Effector memory CD4-positive, alpha-beta T cell (primary cell): ENCODE measurements at places on chromosomes 7 and 10.

GRCh38 chr7:120412139-120413050, 139.4 kb downstream of the KCND2 start:
- no peak for DNase-seq

- no peak for DNase-seq
Observed at GRCh38 chr10:119029613-119030420, at the start of gene NANOS1. Gene NANOS1 (plus strand): TSS chr10:119029714. CDS start chr10:119029802, 88 bp downstream.

DNA sequence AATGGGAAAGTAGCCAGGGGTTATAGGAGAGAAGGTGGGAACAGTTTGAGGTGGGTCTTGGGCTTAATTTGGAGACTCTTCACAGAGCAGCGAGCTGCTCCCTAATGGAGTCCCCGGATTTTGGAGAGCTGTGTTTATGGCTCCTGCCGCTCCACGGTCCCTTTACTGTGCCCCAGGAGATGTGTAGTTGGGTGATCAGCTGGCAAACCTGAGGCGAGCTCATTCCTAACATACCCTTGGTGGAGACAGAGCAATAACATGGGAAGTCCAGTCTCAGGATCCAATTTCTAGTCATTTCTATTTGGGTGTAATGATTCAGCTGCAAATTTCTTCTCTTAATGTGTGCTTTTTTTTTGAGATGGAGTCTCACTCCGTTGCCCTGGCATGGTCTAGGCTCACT, 1.5 kb downstream of the GARIN1A start:
- no peak for DNase-seq

GRCh38 chr10:6274484-6274883, 71.8 kb downstream of the PFKFB3 start:
- DNase-seq, result no peak

- DNase-seq, result peak; percentile 71
Observed at GRCh38 chr7:151008511-151009323, 15.6 kb downstream of the ATG9B start.

DNA sequence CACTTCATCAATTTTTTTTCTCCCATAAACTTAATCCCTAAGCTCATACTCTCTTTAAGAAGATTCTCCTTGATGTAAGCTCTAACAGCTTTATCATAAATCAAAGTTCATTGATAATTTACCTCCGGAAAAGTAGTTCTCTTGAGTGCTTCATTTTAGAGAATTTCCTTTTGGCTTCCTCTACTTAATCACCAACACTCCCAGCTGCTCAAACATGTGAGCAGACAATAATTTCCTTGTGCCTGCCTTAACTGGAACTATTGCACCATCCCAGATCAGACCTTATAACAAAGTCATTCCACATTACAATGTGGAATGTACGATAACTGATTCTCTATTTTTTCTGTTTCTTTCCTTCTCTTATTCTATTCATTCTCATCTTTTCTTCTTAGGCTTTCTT, 5.9 kb downstream of the FEZF1 start:
- DNase-seq, result no peak

DNA sequence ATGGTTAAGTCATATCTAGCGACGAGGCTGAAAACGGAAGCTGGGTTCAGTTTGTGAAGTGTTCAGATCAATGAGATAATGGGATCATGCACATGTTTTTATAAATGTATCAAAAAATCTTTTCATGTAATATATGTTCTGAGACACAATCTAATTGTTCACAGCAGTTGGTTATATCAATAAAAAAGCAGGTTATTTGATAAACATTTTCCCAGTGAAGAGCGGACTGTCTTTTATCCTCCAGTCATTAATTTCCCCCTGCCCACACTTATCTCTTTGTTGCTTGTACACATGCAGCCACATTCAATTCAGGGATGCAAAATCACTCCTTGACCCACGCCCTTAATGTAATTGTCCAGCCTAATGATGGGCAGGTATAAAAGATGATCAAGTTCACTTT, 563.1 kb downstream of the INHBA start:
- DNase-seq, result no peak

DNA sequence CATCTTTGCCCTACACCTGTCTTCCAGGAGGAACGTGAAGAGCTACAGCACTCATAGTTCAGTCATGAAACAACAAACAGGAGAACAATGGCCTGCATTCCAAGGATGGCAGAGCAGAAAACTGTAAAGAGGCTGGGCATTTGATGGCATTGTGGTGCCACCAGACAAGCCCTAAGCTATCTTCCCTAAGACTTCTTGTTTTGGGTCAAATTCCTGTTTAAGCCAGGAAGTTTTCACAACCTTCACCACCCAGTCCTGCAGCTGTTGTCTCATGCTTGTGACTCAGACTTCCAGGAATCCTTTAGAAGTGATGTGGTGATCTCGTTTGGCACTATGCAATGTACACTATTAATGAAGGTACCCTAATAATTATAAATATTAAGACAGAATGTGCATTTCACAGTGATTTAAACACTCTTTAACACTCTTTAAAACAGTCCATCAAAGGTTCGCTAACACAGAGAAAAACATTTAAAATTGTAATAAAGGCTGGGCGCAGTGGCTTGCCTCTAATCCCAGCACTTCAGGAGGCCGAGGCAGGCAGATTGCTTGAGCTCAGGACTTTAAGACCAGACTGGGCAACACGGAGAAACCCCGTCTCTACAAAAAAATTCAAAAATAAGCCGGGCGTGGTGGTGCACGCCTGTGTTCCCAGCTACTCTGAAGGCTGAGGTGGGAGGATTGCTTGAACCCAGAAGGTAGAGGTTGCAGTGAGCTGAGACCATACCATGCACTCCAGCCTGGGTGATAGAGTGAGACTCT, 2.7 kb upstream of the HERPUD2 start:
- no peak for DNase-seq

- no peak for DNase-seq
Observed at GRCh38 chr10:30490289-30491000, 56.5 kb downstream of the MAP3K8 start.

GRCh38 chr10:84196941-84197340, 2.6 kb downstream of the CDHR1 start:
- no peak for DNase-seq

DNA sequence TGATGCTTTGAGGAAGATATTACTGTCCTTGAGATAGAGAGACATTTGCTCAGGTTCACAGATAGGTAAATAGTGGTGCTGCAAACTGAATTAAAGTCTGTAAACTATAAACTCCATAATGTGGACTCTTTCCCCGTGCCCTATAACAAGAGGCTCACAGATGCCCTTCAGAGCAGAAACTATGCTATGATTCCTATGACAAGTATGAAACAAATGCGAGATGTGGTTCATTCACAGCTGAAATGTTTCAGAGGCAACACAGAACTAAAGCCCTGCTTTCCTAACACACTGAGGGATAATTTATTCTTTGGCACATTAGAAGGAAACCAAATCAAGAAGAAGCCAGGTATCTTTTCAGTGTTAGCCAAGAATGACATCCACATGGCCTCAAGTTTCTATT, 13.4 kb downstream of the CHUK start:
- no peak for DNase-seq

DNA sequence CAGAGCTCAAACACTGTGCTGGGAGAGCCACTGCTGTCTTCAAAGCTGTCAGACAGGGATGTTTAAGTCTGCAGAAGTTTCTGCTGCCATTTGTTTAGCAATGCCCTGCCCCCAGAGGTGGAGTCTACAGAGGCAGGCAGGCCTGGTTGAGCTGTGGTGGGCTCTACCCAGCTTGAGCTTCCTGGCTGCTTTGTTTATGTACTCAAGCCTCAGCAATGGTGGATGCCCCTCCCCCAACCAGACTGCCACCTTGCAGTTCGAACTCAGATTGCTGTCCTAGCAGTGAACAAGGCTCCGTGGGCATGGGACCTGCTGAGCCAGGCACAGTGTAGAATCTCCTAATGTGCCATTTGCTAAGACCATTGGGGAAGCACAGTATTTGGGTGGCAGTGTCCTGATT, 4.6 kb upstream of the CYP2C19 start:
- no peak for DNase-seq

DNA sequence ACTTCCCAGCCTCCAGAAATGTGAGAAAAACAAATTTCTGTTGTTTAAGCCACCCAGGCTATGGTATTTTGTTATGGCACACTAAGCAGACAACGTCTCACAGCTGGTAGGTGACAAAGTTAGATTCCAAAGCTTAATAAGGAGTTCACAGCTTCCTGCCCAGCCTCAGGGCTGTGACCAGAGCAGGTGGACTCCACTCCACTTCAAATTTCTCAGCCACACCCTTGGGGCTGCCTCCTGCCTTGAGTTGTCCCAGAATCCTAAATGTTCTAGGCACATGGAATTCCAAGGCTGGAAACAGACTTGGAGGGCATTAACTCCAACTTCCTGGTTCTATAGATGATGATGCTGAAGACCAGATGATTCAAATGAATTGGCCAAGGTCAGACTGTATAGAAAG, 310.7 kb downstream of the GRID1 start:
- no peak for DNase-seq

- DNase-seq, result no peak
Observed at GRCh38 chr7:123397746-123398338, 136.6 kb downstream of the IQUB start.

DNA sequence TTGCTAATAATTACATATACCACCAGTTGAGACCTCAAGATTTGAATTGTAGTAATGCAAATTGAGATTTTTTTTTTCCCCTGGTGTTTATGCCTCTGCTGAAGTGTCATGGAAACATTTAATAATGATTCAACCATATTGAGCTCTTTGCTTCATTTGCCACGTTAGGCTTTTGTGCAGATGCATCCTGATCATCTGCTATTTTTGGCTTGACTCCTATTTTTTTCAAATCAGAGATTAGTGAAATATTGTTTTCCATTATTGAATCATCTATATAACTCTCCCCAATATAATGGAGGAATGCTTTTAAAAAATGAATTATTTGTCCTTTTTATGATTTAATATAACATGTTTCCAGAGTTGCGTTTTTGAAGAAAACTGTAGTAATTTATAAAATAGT, 115.1 kb downstream of the SRI start:
- DNase-seq, result no peak

DNA sequence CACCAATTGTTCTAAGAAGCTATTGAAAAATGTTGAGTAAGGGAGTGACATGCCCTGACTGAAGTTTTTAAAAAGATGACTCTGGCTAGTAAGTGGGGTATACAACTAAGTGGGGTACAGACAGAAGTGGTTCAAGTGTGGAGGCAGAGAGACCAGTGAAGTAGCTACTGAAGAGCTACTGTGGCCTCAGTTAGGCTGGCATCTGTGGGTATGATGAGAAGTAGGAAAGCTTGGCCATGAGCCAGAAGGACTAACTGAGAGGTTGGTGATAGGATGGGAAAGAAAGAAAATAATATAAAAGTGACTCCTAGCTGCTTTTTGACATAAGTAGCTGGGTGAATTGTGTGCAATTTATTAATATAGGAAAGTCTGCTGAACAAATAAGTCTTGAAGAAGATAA, 176.6 kb downstream of the SEMA3D start:
- no peak for DNase-seq

- DNase-seq, result peak; percentile 23
Observed at GRCh38 chr7:140403878-140404564, at the start of gene RAB19. Gene RAB19 (plus strand): TSS chr7:140404058. CDS start chr7:140407647, 3,589 bp downstream.

- DNase-seq, result no peak
Observed at GRCh38 chr10:132096863-132097478, 31.2 kb downstream of the JAKMIP3 start.

DNA sequence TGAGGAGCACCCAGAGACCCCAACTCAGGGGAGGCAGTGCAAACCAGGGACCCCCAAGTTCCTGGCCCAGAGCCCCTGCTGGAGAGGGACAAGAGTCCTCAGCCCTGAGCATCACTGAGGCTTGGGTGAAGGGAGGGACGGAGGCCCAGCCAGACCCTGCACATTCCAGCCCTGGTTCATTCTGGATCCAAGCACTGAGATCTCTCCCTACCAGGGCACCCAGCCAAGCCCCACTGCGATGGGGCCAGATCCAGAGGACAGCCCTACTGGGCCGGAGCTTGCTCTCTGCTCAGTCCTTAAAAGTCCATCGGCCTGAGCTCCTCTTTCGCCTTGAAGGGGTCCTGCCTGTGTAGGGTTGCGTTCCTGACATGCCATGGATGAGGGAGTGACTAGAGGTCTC, 40.5 kb upstream of the RABGEF1 start:
- DNase-seq, result no peak

DNA sequence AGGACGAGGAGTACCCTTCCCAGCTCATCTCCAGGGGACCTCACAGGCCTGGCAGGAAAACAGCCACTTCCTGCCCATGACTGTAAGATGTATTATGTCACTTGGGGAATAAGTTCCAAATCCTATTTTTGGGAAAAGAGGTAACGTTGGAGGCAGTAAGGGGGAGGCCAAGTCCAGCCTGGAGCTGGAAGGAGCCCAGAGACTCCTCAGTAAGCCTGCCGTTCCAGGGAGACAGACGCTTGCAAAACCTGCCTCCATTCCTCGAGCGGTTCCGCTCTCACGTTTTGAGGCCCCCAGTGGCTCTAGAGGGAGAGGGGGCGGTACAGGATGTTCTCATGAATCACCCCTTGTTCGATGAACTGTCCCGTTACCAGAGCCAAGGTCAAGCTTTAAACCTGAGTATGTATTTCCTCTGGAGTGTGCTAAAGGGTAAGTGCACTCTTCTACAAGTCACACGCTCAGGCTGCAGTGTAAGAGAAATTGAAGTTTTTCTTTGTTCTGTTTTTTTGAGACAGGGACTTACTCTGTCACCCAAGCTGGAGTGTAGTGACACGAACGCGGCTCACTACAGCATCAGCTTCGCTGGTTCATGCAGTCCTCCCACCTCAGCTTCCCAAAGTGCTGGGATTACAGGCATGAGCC, 45.5 kb upstream of the CYTH3 start:
- no peak for DNase-seq

DNA sequence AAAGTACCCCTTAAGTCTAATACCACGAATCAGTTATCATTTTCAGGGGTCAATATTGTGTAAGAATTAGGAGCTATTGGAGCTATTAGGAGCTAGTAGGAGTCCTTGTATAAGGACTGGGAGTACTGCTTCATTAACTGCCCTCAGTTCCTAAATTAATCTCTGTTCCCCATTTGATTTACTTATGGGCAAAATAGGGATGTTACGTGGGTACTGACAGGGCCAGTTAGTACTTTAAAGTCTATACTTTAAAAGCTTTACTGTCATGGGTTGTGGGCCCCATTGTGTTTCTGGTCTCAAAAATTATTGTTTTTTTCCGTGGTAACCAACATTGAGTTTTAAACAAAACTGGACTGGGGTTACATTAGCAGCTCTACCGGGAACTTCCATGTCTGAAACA, 60.3 kb downstream of the PRKAR2B start:
- no peak for DNase-seq

DNA sequence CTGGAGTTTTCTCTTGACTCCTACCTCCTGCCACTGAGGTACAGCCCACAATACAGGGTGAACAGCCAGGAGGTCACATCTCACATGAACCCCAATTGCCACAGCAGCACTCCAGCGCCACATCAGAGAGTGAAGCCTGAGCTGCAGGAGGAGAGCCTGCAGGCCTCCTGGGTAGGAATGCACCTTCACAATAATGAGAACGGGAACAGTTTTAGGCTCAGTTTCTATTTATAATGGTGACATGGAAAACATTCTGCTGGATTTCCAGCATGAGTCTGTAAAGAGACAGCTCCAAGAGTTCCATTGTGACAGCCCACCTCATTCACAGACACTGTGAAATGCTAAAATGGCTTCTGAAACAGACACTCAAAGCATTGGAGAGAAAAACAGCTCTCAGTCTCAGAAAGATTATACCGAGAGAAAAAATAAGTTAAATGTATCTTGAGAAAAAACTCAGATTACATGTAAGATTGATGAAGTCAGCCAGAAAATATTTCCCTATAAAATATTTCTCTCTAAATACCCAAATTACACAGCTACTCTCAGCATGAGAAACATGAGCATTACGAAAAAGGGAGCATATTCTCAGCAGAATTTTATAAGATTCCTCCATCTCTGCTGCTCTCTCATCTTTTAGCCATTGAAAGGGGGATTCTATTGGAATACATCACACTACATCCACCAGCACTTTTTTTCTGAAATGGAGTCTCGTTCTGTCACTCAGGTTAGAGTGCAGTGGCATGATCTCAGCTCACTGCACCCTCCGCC, 11.3 kb downstream of the ZNF680 start:
- DNase-seq, result no peak
